ENCODE measurements at places on chromosomes 1 and 21.
A peak's percentile ranks its signal among the peaks of the same experiment; 100 is the strongest.

DNA sequence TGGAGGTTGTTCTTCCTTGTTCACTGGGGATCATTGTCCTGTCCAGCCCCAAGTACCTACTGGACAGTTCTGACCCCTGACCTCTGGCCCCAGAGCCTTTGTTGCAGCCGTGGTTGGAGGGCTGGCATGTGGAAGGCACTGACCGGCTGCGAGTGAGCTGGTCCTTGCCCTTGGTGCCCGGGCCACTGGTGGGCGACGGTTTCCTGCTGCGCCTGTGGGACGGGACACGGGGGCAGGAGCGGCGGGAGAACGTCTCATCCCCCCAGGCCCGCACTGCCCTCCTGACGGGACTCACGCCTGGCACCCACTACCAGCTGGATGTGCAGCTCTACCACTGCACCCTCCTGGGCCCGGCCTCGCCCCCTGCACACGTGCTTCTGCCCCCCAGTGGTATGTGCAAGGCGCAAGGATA lies 11.4 kb downstream of the TIE1 start:
- no peak for DNase-seq

DNA sequence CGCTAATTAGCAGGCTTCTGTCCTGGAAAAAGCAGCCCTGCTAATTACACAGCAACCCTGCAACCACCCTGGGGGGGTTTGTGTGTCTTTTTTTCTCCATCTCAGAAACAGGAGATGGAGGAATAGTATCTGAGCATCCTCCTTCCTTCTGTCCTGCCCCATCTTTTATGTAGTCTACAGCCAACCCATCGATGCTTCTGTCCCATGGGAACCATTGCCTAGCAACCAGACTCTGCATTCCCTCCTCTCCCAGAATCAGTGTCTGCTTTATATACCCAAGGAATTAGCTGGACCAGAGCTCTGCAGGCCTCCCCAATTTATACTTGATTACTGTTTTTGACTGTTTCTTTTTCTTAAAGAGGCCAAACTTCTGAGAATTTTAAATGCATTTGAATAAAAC lies 35.1 kb downstream of the LRRC38 start:
- no peak for DNase-seq

GRCh38 chr1:186927884-186928283 lies 99.1 kb downstream of the PLA2G4A start:
- no peak for DNase-seq

GRCh38 chr1:203440771-203441170 lies 34.8 kb upstream of the PRELP start:
- DNase-seq: peak; percentile 90

- no peak for DNase-seq
These were observed 76.8 kb downstream of the BARHL2 start for GRCh38 chr1:90640325-90640724.

DNA sequence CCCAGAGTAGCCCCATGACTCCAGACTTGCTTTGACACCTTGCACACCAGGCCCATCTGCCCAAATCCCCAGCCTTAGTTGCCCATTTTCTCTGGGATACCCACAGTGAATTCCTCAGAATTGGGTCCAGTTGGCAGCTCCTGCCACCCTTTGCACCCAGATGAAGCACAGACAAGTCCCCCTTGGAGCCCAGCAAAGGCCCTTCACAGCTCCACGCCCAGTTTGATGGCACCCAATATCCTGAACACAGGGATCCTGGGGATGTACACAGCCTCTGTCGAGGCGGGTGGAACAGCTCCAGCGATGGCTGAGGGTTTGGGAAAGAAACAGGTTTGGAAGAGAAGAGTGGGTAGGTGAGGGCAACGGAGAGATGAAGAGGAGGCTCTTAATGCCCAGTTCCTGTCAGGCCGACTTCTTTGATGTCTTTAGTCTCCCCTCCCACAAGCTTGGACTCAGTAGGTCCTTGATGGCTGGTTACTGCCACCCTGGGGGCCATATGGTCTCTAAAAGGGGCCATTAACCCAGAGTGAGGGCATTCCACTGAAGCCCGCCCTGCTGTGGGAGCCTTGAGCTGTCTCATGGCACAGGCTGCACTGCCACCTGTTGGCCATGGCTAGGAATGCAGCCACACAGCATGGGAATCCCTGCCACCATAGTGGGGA lies 21.7 kb downstream of the TMEM53 start:
- DNase-seq: peak; percentile 63

DNA sequence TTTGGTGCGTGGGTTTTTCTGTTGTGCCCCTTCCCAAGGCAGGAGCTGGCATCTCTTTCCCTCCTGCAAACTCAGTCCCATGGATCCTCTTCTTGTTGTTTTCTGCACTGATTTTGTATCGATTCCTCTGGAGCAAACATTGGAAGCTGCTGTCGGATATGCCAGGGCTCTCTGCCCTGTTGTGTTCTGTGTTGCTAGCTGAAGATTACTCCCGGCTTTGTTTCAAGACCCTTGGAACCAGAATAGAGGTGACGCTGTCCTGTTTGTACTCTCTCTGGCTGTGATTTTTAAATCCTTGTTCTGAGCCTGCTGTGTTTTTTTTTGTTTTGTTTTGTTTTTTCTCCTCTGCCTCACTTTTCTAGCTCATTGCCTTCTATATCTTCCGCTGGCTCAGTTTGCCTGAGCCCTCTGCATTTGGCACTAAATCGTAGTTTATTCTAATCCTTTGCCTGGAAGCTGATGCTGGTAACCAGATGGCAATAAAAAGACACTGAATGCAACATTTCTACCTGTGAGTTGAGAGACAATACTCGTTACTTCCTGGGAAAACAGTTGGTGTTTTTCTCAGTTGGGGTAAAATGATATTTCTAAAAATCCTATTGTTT lies 67.0 kb downstream of the BACH1 start:
- no peak for DNase-seq
